Cortex of kidney (tissue), 1 donor: ENCODE measurements at places on chromosomes 2 and 18.

DNA sequence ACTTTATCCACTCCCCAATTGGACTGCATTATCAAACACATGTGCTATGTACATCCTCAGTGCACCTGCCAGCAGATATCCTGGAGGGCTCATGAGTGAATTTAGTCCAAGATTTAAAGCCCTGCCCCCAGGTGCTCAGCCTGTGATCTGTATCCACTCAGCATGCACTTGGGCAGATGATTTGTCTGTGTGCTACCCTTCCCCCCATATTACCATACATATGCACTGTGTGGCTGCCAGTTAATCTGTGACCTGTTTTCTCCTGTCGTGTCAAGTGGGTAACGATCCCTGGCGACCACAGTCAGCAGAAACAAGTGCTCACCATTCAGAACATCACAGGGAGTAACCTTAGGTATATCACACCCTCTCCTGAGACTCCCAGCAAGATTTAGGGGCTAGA lies 10.2 kb downstream of the NAGK start:
- no peak for DNase-seq

- no peak for DNase-seq
Observed at GRCh38 chr2:158656492-158657229, 138.5 kb upstream of the DAPL1 start.

DNA sequence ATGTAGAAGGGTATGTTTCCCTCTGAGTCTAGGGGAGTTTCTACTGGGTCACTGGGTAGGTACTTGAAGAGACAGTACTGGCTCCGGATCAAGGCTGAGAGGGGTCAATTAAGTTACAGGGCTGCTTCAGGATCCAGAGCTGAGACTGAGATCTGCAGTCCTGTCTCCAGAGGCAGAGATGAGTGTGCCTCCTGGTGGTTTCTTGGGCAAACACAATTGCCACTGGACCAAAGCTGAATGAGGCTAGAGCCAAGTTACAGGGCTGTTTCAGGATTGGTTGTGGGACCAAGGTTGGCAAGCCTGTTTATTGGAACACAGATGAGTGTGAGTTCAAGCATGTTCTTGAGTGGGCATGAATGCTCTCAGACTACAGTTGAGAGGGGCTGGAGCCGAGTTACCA lies 157.9 kb downstream of the ADCYAP1 start:
- DNase-seq: no peak

DNA sequence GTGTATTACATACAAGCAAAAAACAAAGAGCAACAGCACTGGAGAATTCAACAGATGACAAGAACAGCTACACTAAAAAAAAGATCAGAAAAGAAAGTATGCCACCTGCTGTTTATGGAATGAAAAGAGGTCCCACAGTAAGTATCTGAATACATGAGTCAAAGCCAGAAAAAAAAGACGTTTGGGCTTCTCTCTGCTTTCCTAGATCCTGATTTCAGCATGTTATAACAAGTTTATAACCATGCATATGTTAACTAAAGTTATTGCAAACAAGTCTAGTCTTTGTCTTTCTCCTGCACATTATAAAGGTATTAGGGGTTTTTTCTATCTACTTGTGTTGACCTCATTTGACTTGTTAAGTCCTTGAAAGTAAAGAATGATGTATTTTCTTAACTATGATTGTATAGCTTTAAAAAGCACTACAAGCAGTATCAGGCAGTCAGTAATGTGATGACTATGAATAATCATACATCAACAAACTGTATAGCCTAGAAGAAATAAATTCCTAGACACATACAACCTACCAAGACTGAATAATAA lies 108.5 kb upstream of the COL5A2 start:
- no peak for DNase-seq

- DNase-seq: no peak
Observed at GRCh38 chr2:201116959-201117734, 1.2 kb downstream of the CFLAR start.

GRCh38 chr2:182345384-182345783 lies 81.5 kb downstream of the PDE1A start:
- DNase-seq: no peak

- no peak for DNase-seq
Observed at GRCh38 chr2:173053043-173053699, 22.5 kb upstream of the MAP3K20 start.

DNA sequence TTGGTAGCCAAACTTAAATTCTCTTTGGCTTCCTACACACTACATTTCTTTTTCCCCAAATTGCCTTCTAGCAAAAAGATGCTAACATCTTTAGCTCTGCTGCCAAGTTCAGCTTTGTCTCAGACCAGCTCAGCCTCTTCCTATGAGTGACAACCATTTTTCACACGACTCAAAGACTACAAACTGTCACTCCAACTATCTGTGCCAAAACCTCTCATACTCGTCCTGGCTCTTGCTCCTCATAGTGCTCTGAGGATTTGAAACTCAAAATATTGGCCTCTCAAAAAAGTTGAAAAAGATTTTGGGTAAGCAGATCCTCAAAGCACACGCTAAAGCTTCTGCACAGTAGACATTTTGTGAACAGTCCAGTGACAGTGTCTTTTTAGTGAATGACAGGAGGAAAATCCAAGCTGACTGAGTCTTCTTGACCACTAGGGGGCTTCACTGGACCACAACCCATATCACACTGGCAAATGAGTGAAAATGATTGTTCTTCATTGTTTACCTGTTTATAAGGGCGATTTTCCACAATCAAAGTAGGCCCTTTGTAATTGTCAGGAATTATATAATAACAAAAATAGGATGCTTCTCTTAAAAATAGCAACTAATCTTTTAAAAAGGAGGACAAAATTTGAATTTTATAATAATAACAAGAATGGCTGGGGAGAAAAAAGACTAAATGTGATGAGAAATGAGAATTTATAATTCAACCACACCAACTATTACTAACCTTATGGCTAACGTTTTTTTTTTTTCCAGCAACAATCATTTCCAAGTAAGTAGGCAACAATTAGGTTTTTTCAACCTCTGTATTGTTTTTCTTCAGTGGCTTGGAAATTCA lies 85.5 kb upstream of the PGAP1 start:
- no peak for DNase-seq

- no peak for DNase-seq
Observed at GRCh38 chr2:31944828-31945571, 65.8 kb downstream of the MEMO1 start.

DNA sequence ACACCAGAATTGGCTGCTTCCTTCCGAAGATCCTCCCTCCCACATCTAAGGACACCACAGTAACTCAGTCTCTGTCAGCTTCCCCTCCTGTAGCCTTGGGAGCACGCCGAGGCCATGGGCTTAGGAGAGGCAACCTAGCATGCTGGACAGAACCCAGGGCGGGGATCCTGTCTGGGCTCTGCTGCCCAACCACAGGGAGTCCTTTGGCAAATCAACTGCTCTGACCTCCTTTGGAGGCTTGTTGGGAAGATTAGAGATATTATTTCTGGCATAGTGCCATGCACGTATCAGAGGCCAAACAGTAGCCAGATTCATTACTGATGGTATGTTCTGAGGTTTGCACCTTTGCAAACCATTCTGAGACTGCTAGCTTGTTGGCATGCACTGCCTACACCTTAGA lies 262.7 kb upstream of the EPAS1 start:
- DNase-seq: no peak

DNA sequence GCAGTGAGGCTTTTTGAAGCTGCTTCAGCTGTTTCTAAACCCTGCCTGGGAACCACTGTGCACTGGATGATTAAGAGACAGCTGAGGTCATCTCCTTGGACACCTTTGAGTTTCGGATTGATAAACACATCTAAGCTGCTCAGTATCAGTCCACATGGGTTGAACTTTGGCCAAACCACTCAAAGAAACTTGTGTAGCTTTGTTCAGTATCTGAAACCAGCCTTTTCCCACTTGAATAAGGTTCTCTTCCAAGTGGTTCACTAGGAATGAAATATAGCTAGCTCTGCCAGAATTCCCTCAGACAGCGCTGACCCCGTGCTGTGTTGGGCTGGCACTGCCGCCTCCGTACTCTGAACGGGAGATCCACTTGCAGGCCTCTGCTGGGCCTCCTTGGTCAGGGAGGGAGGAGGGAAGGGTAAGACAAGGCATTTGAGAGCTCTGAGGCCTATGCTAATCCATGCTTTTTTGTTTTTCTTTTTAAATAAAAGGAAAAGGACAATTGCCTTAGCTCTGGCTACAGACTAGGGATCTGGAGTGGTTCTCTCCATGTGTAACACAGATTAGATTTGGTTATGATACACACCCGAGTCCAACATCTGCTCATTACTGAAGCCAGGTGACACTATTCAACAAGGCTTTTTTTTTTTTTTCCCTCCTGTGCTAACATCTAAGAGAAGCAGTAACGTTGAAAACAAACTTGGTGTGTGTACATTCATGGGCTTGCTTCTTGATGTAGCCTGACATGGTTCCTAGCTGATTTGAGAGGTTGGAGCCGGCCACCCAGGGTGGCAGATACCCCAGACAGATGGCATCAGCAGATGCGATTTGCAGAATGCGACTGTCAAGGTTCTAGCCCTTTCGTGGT lies 67.7 kb downstream of the NCK2 start:
- no peak for DNase-seq

DNA sequence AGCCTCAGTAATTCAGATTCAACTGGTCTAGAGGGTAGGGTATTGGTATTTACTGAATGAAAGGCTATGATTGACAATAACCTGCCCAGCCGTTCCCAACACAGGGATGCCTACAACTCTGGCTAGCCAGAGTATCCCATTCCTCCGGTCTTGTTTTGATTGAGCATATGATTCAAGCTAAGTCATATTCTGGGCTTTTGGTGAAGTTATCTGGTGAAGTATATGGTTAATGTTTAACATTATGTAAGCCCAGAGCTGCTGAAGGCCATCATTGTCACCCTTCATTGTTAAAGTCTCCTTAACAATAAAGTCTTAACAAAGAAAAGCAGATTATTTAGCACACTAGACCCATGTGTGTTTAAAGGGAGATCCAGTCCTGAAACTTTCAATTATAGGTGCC lies 152.6 kb downstream of the EXOC6B start:
- no peak for DNase-seq

DNA sequence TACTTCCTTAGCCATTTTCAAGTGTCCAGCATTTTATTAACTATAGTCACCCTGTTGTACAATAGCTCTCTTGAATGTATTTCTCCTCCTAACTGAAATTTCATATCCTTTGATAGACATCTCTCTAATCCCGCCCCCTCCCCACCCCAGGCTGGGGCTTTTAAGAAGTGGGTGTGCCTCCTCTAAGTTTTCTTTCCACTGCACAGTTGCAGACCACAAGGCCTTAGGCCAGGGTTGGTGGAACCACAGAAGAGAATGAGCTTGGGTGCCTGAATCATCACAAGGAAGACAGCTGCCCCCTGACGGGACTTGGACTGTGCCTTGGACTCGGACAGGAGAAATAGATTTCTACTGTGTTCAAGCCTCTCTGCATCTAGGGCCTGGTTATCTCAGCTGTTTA lies 193.4 kb downstream of the HAUS1 start:
- DNase-seq: no peak

DNA sequence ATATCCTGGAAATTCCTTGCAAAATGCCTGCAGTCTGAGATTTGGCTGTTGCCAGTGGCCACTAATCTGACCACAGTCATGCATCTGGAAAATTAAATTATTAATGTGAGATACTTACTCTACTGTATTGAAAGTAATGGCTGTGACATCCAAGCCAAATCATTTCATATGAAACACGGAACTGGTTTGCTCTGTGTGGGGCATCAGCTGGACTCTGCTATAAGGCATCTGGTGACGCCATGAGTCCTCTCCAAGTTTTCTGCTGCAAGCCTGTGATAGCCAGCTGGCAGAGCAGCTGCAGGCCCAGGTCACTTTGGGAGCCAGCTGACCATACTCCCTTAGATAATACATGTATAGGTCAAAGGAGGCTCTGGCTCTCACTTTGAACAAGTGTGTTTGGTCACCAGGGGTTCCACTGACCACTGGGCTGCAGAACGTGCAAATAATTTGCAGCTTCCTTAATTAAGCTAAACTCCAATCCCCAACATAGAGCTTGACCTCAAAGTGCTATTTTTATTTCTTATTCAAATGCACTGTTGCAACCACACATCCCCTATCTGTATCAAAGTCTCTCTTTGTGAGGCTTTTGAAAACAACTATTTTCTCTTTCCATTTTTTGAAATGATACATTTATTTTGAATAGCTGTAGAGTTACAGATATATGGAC lies 152.9 kb downstream of the NCKAP5 start:
- no peak for DNase-seq

GRCh38 chr18:24914685-24915084 lies 437.3 kb downstream of the ZNF521 start:
- no peak for DNase-seq

GRCh38 chr2:234313558-234313957 lies 183.3 kb downstream of the ARL4C start:
- no peak for DNase-seq

DNA sequence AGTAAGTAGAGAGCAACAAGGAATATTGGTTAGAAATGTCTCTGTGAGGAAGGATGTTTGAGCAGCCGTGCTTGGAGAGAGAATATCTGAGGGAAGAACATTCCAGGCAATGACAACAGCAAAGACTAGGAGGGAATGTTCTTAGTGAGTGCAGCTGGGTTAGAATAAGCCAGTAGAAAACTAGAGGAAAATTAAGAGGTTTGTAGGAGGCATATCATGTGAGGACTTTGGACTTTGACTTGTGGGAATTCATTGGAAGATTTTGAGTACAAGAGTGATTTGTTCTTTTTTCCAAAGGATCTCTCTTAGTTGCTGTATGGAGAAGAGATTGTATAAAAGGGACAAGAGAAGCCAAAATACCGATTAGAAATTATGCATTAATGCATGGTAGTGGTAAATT lies 47.2 kb downstream of the PPM1B start:
- no peak for DNase-seq

DNA sequence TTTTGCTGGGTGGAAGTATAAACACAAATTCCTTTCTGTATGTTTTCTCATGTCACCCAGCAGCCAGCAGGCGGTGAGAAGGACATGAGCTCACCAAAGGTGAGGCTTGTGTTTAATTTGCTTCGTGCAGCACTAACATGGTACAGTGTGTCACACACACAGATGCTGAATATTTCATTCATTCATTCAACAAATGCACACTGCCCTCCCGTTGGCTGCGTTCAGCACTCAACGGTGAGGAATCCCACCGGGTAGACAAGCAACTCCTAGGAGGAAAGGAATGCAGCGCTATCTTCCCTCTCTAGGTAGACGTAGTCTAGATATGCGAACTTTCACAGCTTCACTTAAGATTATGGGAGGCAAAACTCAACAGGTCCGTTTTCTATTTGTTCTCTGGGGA lies 85.1 kb downstream of the LONRF2 start:
- DNase-seq: no peak

DNA sequence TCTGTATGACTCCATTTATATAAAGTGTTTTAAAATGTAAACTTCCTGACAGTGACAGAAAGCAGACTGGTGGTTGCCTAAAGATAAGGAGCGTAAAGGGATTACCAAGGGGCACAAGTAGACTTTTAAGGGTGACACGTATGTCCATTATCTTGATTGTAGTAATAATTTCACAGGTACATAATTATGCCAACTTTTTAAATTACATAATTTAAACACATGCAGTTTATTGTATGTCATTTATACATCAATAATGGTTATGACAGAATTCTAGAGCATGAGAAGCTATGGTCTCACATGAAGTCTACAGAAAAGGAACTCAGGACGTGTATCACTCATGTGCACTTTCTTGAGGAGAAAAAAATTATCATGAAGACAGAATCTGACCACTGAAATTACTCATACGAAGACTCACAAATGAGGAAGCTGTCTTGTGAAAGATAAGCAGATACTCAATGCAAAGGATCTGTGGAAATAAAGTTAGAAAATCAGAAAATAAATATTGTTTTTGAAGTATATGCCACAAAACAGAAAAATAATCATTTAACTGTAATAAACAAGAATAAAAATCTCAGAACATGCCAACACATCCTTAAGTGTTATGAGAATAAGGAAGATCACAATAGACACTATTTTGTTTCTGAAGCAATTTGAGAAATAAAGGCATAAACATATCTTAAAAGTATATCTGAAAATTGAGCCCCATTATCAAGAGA lies 84.4 kb downstream of the TMEM131 start:
- DNase-seq: no peak
